ENCODE measurements at places on chromosomes 3 and 15.

- DNase-seq, result no peak
These were observed 26.8 kb downstream of the LRTM1 start for GRCh38 chr3:54900838-54901591.

GRCh38 chr15:59237119-59237855 is 30.6 kb downstream of the LDHAL6B start:
- DNase-seq, result no peak

DNA sequence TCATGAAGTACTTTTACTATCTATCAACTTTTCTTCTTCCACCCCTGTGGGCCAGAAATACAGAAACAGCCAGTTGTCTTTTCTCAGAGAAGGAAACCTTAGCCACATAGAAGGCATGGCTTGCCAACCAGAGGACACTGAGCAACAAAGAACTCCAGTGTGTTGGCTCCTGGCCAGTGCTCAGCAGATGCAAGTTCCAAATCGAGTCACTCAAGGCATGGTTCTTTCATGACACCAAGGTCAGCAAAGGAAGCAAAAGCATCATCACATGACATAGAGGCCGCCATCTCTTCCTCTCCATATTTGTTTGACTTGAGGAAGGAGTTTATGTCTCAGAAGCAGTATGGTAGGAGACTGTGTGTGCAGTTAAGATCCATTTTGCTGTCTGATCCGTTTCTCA is 92.2 kb downstream of the MYLK start:
- DNase-seq, result no peak

GRCh38 chr3:50617911-50618481 is 1.0 kb downstream of the MAPKAPK3 start:
- DNase-seq, result no peak

DNA sequence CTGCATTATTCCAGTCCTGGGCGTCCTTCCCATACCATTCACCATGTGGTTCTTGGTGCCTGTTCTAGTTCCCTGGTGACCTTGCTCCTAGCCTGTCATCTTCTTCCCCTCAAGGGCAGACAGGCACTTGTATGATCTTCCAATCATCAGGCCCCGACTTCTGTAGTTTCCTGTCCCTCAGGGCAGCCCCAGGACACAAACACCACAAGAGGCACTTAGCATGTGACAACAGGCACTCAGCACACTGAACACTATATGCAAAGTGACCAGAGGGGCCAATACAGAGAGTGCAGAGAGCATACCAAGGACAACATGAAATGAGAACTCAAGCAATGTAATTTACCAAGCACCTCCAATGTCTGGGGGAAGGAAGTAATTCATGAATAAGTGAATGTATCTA is 17.9 kb downstream of the TMEM40 start:
- DNase-seq, result no peak

- no peak for DNase-seq
These were observed 90.2 kb downstream of the CERS3 start for GRCh38 chr15:100438570-100438969.

DNA sequence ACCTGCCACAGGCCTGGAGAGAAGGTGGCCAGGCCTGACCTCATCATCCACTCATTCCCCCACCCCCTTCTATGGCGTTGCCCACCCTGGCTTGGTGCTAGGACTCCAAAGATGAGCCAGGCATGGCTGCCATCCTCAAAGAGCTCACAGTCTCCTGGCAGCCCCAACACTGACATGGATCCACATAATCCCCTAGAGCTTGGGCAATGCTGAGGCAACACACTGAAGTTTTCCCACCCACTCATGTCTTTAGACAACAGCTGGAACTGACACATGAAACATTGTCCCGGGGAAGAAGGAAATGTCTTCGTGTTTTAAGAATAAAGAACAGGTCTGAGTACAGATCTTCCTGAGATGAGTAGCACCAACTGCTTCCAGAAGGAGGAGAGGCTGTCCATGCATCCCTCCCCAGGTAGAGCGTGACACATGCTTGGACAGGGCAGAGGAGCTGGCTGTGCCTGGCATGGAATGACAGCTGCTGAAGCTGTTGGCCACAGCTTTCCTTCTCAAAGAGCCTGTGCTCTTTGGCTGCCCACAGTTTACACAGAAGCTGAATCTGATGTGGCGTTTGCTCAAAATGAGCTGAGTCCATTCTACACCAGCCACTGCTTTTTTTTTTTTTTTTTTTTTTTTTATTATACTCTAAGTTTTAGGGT is 70.1 kb downstream of the HOMER2 start:
- no peak for DNase-seq
